ENCODE measurements at places on chromosomes 3 and 15. TPM values are rescaled to one million over a fixed set of nuclear protein-coding genes. Genes with fewer than 3 reads are reported as not detected.

ALDH1L1 gene
- 3.2 TPM for polyA plus RNA-seq

STRC gene
- polyA plus RNA-seq = 0.64 TPM

BCL2A1 gene
- polyA plus RNA-seq = not detected

DNA sequence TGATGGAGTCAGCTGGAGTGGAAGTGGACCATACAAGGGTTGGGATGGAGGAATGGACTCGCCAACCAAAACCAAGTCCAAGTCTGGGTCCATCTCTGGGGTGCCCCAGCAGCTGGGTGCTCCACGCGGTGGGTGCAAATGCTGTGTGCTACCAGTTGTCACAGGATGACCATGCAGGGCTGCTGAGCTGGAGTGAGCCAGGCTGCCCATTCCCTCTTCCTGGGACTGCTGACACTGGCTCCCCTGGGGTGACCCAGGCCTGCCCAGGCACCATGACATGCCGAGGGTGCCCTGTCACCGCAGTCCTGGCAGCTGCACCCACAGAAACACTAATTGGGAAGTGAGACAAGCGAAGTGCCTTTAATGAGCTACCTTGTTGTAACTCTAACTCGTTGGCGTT is 140.2 kb downstream of the TPRA1 start:
- no peak for DNase-seq

DNA sequence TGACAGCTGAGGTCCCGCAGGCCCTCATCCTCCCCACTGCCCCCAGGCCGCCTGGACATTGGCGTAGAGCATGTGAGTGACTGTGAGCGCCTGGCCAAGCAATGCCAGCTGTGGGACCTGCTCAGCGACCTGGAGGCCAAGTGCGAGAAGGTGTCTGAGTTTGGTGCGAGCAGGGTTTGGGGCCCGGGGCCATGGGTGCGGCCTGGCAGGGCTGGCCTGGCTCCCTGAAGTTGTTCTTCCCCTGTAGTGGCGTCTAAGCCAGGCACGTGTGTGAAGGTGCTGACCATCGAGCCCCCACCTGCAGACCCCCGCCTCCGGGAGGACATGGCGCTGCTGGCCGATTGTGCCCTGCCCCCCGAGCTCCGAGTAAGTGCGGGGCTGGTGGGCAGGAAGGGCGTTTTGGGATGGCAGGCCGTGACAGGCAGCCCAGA is 4.2 kb downstream of the ABTB1 start:
- no peak for DNase-seq

- no peak for DNase-seq
Observed at GRCh38 chr3:126418661-126419131, 24.0 kb downstream of the CFAP100 start.

DNA sequence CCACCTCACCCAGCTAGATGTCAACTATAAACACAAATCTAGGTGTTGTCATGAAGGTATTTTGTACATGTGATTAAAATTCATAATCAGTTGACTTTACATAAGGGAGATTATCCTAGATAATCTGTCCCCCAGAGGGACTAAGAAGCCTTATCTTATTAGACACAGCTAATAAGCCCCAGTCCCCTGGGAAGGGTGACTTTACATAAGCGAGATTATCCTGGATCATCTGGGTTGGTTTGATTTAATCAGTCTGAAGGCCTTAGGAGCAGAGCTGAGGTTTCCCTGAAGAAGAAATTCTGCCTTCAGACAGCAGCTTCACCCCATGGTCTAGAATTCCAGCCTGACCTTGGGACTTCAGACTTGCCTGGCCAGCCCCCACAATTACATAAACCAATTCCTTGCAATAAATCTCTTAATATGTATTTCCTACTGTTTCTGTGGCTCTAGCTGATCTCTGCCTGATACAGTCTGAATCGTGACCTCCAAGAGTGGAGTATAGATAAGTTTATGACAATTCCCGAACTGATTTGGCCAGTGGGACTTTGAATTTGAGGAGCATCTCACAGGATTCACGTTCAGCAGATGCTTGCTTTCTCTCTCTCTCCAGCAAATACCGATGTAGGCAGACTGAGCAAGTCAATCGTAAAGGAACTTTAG is 66.5 kb downstream of the MRPL46 start:
- DNase-seq = no peak

DNA sequence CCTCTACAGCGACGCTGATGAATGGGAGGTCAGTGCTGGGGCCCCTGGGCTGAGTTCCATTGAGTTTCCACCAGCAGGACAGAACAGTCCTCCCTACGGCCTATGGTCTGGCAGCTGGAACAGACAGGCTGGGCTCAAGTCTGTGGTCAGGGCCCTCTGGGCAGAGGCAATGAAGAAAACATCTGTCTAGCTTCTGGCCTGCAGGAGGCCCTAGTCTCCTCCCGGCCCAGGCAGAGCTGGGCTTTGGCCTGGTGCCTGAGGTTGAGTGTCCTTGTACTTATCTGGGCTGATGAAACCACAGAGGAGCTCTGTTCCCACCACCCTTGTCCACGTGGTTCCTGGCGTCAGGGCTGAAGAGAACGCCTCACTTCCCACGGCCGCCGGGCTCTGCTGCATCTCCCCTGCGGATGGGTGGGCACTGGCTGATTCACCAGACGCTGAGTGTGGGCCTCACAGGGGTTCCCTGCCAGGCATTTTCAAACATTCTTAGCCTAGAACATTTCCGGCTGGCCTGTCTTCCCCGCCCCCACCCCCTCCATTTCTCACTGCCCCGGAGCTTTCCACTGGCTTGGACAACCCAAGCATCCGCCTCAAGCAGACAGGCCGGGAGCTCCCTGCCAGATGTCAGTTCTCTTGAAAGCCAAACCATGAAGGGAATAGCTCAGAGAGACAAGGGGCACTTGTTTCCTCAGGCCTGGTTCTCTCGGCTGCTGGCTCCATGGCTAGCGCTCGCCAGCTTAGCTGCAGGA is 20.3 kb downstream of the PPCDC start:
- DNase-seq = peak; percentile 56

- DNase-seq = no peak
Observed at GRCh38 chr3:166190360-166190759, 353.1 kb upstream of the BCHE start.

DNA sequence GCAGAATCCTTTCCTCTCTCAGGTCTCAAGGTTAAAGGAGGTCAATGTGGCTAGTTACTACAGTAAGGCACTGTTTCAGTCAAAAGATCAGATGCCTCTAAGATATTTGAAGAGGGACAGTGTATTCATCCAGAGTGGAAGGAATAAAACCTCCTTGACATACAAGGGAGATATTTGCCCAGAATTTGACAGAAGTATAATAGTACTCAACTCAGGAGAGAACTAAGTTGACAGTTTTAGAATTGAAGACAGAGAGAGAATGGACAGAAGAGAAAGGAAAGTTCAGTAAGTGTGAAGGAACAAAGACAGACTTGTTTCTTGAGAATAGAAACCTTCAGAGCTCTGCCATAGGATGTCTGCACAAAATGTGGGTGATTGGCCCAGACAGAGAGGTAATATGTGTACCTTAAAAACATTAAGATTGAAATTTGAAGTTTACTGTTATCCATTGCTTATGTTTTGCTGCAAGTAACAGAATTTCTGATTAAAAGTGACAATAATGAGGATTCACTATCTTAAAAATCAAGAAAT is 507.1 kb downstream of the IGSF11 start:
- no peak for DNase-seq

DNA sequence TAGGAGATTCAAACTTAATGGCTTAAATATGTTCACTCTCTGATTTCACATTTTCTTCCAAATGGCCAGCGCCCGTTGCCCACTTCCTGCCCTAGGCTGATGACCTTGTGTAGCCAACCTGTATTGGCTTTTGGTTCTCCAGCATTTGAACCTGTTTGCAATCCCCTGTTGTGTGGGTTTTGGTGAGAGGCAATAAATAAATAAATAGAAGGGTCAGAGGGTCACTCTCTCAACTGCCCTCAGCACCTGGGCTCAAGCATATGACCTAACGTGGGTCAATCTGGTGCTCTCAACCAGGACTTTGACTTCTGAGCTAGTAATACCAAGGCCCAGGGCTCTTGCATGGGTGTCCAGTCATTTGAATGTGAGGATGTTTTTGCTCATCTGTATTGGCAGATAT is 1.8 kb upstream of the SRP14 start:
- no peak for DNase-seq

- DNase-seq = no peak
Observed at GRCh38 chr3:14946739-14947099, 664 bp upstream of the NR2C2 start.

Measured in left renal pelvis (tissue), 4 donors.